ENCODE measurements at places on chromosomes 11 and 22. TPM values are rescaled to one million over a fixed set of nuclear protein-coding genes. Genes with fewer than 3 reads are reported as not detected.

SMDT1 gene
- total RNA-seq: 17.4 TPM

SERPING1 gene
- total RNA-seq: not detected

CARD10 gene
- total RNA-seq: 2.0 TPM

GGTLC3 gene
- not detected for total RNA-seq

- no peak for DNase-seq
Measured at GRCh38 chr11:65859812-65860277, 388 bp upstream of the MUS81 start.

AQP11 gene
- 0.67 TPM for total RNA-seq

- no peak for DNase-seq
Measured at GRCh38 chr11:76150141-76150540, 56.2 kb downstream of the WNT11 start.

TMA7B gene
- total RNA-seq: 0.08 TPM

GAL3ST3 gene
- total RNA-seq: not detected

GRCh38 chr11:126277322-126277721 lies 5.6 kb upstream of the TIRAP start:
- no peak for DNase-seq

- no peak for DNase-seq
Measured at GRCh38 chr11:121467471-121467870, 14.7 kb upstream of the SORL1-AS1 start.

- DNase-seq: no peak
Measured at GRCh38 chr22:16955081-16955480, 52.9 kb downstream of the GAB4 start.
